Psoas muscle (tissue), 8 donors: ENCODE measurements at places on chromosomes 6 and 20.

- no peak for DNase-seq
These were observed 65.2 kb upstream of the ANKEF1 start for GRCh38 chr20:9969626-9970025.

DNA sequence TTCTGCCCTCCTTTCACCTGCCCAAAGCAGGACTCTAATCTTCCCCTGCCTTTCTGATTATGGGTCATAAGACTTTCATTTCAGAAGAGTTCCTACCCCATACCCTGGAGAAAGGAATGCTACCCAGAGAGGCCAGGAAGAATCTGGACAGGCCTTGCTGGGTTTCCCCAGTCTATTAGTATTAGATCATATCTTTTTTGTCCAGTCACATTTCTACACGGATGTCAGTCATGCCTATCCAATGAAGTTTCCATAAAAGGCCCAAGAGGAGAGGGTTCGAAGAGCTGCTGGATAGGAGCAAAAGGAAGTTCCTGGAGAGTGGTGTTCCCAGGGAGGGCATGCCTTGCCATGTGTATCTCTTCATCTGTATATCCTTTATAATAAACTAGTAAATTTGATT, 3.2 kb downstream of the POLH start:
- DNase-seq = no peak

DNA sequence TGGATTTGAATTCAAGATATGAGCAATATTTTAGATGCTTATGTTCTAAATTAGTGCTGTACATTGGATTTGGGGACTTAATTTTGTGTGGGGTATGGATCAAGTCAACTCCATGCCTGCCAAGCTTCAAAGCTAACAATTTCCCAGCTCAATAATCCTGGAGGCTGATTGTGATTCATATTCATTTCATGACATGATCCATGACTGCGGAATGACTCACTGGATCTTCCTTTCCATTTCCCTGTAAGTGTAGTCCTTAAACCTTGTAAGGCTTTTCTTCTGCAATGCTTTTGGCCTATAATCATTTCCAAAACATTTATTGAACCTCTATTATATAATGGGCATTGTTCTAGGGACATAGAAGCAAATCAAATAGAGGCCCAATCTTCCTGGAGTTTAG, 44.7 kb upstream of the CCN2 start:
- no peak for DNase-seq

GRCh38 chr6:24547243-24547642, 52.5 kb downstream of the ALDH5A1 start:
- DNase-seq = no peak

DNA sequence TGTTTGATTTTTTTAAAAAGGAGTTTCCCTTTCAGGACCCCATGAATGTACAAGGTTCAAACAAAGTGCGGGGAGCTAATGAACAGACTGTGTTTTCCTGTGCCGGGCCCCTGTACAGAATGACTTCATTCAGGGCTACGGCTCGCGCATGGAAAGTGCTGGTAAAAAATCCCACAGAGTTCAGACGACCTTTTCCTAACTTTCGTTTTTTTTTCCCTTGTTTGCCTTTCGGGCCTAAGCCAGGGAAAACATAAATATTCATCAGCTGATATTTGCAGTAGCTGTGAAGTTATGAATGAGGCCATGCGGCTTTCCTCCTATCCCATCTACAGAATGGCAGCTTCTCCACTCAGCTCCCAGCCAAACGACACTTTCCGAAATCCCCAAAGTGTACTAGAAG, 74.0 kb downstream of the HAO1 start:
- DNase-seq = no peak

DNA sequence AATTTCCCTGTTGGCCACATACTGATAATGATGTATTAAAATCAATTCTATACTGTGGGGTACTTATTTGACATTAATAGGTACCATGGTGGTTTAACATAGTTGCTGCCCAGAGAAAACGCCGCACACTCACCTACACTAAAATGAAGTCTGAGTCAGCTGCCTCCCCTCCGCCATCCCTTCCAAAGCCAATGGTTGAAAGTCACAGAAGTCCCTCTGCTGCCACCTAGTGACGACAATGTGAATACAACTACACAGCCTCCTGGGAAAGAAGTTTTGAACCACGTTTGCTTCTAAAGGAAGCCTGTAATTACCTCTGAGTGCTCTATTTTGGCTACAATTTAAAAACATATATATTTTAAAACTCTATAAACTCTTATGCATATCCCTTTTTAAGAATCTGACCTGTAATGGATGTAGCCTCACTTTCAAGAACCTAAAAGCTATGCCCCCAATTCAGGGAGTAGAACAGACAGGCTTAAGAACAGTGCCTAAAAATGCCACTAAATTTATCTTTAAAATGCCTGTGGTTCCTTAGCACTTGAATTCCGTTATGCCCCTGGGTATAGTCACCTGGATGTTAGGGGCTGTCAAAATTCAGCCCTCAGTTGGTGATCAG, 20.6 kb upstream of the ECI2 start:
- peak; percentile 72 for DNase-seq

- peak; percentile 88 for DNase-seq
These were observed 86.0 kb downstream of the DHX35 start for GRCh38 chr20:39048000-39048696.

DNA sequence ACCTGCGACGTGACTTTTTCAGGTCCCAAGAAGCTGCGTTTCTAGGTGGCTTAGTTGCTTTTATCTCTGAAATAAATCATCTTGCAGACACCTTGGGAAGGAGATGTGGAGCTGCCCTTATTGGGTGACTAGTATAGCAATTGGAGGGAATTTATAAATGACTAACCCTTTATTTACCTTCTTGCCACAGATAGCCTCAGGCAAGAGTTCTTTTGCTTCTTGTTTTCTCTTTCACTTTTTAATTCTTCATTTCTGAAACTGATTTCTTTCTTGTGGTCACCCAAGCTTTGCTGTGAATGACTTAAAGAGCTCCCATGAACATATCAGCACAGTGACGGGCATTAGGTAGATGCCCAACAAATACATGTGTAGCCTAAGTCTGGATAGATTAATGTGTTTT, 3.0 kb downstream of the ADGRF4 start:
- no peak for DNase-seq

GRCh38 chr20:58629215-58629580, 21.9 kb upstream of the STX16 start:
- no peak for DNase-seq

DNA sequence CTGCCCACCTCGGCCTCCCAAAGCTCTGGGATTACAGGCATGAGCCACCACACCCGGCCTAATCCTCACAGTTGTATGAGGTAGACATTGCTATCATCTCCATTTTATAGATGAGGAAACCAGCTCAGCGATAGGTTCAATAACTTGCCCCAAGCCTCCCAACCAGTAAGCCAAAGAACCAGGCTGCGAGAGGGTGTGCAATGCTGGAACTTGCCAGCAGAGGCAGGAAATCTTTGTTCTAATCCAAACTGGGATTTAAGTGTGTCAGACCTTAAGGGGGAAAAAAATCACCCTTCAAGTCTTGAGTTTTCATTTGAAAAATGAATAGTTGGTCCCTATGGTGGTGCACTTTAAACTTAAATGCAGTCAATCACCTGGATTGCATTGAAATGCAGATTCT, 20.1 kb upstream of the RNGTT start:
- peak; percentile 19 for DNase-seq

- DNase-seq = no peak
These were observed 144.5 kb upstream of the DST start for GRCh38 chr6:56787209-56787608.

GRCh38 chr6:3741477-3741871, 10.0 kb downstream of the PXDC1 start:
- no peak for DNase-seq

- no peak for DNase-seq
These were observed 339.6 kb downstream of the ARHGAP18 start for GRCh38 chr6:129370268-129370916.

- DNase-seq = no peak
These were observed 591.4 kb downstream of the RNF144B start for GRCh38 chr6:18978337-18979128.

DNA sequence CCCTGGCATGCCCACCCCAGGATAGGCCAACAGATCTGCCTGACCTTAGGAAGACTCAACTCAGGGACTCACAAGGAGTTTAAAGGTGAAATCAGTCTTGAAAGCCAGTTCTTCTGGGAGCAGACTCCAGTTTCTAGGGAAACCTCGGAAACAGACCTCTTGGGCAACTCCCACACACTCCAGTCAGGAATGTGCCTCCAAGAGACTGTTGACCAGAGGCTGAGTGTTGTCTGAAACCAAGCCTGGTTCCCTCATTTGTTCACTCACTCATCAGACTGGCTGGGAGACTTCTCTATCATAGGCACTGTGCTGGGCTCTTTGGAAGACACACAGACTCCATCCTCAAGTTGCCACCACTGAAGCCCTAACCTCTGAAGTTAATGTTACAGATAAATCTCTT, 1.8 kb downstream of the TREM1 start:
- DNase-seq = no peak
